Fibroblast of upper back skin (primary cell): ENCODE measurements at places on chromosomes 4 and X.

DNA sequence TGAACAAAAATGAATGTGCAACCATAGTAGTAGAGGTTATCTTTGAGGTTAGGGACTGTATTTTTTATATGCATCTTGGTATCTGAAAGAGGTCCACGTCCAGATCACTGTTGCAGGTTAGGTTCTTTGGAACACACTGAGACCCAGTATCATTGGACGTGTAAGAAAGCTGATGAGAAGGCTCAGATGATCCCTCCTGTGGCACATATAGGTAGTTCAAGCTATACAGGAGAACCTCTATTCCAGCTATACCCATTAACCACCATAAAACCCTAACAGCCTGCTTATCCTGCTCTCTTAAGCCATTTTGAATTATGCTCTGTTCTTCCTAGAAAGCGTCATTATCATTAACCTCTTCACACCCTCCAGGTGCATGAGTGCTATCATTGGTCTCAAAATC, 930.7 kb upstream of the HS3ST1 start:
- DNase-seq: no peak

GRCh38 chr4:118033148-118034052, 886 bp upstream of the NDST3 start:
- DNase-seq: peak; percentile 43

- peak; percentile 45 for DNase-seq
Measured at GRCh38 chr4:46931981-46932380, 22.9 kb upstream of the COX7B2 start.

DNA sequence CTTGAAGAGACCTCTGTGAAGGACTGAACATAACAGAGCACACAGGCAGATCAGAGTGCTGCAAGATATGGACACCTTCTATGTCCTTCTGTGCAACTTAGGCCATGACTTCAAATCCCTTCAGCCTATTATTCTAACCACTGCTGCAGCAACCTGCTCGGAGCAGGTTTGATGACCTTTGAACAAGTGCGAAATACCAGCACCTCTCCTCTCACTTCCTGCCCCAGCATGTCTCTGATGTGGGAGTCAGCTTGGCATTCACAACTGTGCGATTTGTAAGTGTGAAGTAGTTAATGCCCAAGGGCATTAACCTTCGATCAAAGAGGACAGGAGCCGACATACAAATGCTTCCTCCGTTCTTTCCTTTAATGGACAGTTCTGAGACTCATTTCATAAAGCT, 1.6 kb upstream of the EXOC1 start:
- no peak for DNase-seq

DNA sequence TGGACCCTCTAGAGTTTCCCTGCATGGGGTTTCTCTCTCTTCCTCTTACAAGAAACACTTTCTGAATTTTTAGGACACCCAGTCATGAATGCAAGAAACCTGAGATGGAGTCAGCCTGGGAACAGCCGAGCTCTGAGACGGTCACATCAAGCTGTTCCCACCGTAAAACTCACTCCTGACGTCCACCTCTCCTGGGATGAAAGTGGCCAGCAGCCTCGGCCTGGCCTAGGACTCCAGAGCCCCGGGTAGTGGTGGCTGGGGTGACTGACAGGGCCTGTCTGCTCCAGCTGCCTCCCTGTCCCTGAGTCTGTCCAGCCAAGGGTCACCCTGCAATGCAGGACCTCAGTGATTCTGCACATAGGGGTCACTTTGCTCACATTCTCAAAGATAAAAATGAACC, 217.8 kb downstream of the SHOX start:
- DNase-seq: no peak

DNA sequence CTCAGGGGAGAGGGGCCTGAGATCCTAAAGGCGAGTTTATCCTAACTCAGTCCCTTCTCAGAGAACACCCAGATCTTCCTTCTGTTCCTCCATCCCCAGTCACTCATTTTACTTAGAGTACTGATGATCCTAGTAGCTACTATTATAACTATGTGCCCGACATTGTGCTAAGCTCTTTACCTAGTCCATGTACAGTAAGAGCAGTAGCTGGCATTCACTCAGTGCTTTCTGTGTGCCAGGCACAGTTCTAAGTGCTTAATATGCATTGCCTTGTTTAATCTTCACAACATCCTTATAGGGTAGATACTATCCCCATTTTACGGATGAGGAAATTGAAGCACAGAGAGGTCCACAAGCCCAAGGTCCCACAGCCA, 58.3 kb downstream of the FRMPD3 start:
- DNase-seq: no peak

- no peak for DNase-seq
Measured at GRCh38 chr4:27062256-27062655, 201.6 kb downstream of the STIM2 start.
